Breast epithelium (tissue), 4 donors: ENCODE measurements at places on chromosomes 12 and 14. TPM values are rescaled to one million over a fixed set of nuclear protein-coding genes. Genes with fewer than 3 reads are reported as not detected.

DNA sequence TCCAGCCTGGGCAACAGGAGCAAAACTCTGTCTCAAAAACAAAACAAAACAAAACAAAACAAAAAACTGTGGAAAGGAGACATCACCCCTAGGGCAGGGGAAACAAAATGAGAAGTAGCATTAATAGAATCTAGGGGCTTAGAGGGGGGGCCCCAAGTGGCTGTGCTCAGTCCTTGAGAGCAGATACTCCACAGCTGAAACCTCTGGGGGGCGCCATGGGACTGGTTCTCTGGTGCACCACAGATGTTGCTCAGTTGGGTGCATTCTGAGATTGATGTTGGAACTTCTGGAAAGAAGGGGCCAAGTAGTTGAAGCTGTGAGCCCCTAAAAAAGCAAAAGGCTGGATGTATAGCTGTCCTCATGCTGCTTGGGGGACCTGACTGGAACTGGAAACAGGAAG, 11.8 kb upstream of the SYNE2 start:
- no peaks in the 10 kb centered on the region for H3K36me3 ChIP-seq
- H3K4me1 ChIP-seq = no peaks in the 10 kb centered on the region
- H3K27me3 ChIP-seq = no peaks in the 10 kb centered on the region
- H3K4me3 ChIP-seq = no peak overlapping the region
- H3K27ac ChIP-seq = no peak overlapping the region

GRCh38 chr12:113232089-113232839, 11.0 kb downstream of the TPCN1 start:
- H3K36me3 ChIP-seq = no peaks in the 10 kb centered on the region
- no peak overlapping the region for H3K4me3 ChIP-seq

GRCh38 chr12:64522316-64522715, 70.4 kb downstream of the TBK1 start:
- H3K27me3 ChIP-seq = no peaks in the 10 kb centered on the region
- no peaks in the 10 kb centered on the region for H3K36me3 ChIP-seq
- no peak for DNase-seq
- H3K27ac ChIP-seq = no peak overlapping the region

GRCh38 chr14:53236708-53237107, 83.6 kb upstream of the DDHD1 start:
- H3K27ac ChIP-seq = no peak overlapping the region

GRCh38 chr14:104870368-104871144, 5.5 kb downstream of the CEP170B start:
- H3K27ac ChIP-seq = no peak overlapping the region
- no peak overlapping the region for H3K4me3 ChIP-seq

DNA sequence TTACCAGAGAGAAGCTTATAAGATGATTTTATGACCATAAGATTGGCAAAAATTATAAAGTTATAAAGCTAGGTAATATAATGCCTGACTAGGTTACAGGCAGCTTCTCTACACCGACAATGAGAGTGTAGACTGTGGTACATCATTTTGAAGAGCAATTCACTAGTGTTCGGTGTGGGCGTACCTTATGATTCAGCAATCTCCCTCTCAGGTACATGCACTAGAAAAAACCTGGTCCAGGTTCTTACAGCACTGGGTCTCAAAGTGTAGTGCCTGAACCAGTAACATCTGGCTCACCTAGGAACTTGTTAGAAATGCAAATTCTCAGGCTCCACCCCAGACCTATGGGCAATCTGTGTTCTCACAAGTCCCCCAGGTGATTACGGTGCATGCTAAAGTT, 106.7 kb downstream of the RERG start:
- no peak overlapping the region for H3K4me3 ChIP-seq
- H3K4me1 ChIP-seq = no peaks in the 10 kb centered on the region
- no peak for DNase-seq
- H3K36me3 ChIP-seq = no peaks in the 10 kb centered on the region
- H3K27me3 ChIP-seq = no peaks in the 10 kb centered on the region
- no peak overlapping the region for H3K27ac ChIP-seq

DNA sequence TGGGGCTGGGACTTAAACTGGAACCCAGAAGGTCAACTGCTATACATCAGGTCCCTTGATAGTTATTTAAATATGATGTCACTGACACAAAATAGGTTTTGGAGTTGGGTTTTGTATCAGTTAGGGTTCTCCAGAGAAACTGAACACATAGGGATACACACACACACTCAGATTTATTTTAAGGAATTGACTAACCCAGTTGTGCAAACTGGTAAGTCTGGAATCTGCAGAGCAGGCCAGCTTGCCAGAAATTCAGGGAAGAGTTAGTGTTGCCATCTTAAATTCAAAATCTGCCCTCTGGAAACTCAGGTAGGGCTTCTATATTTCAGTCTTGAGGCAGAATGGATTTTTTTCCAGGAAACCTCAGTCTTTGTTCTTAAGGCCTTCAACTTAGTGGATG, 36.9 kb downstream of the MAPK1IP1L start:
- peak; percentile 17 for DNase-seq
- H3K36me3 ChIP-seq = no peaks in the 10 kb centered on the region
- H3K27me3 ChIP-seq = no peaks in the 10 kb centered on the region
- no peaks in the 10 kb centered on the region for H3K4me1 ChIP-seq
- H3K27ac ChIP-seq = peak overlapping the region; percentile 60

ADAM21 gene
- total RNA-seq = not detected

ZBTB42 gene
- 9.2 TPM for total RNA-seq

IQSEC3 gene
- total RNA-seq = 0.73 TPM
